ENCODE measurements at places on chromosomes 2 and 18.

DNA sequence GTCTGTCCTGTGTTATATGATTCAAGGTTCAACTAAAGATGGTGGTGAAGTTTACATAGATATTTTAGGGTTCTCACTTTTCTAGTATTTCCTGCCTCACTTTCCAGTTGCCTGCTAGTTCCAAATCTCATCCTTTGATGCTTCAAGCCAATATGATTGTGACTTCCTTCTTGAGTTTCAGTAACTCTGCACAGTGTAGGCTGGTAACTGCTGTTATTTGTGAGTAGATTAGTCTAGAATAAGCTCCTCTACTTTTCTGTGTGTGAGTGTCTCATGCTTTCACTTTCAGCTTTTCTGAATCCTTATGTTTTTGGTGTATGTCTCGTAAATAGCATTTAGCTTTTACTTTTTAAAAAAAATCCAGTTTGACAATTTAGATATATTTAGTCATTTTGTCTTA lies 42.6 kb downstream of the GALNT1 start:
- no peak for DNase-seq

GRCh38 chr2:73268830-73269685 lies 15.2 kb downstream of the FBXO41 start:
- peak; percentile 63 for DNase-seq

- no peak for DNase-seq
Measured at GRCh38 chr2:219570194-219570923, 980 bp downstream of the OBSL1 start.

GRCh38 chr2:112529757-112530156 lies 12.5 kb upstream of the POLR1B start:
- no peak for DNase-seq

DNA sequence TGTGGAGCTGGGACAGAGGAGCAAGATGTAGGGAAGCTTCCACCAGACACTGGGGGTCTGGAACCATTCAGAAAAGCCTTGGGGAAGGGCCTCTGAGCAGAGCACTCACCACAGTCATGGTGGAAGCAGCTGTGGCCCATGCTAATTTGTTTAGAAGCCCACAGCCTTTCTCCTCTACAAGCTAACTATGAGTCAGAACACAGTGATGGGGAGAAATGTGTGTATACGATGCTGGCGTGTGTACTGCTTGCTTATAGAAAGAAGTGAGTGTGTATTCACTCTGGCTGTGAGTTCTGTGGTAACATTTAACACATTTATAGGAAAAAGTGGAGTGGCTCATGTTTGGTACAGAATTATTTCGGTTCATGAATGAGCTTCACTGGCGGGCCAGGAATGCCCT lies 157.0 kb upstream of the ACAA2 start:
- DNase-seq = no peak

DNA sequence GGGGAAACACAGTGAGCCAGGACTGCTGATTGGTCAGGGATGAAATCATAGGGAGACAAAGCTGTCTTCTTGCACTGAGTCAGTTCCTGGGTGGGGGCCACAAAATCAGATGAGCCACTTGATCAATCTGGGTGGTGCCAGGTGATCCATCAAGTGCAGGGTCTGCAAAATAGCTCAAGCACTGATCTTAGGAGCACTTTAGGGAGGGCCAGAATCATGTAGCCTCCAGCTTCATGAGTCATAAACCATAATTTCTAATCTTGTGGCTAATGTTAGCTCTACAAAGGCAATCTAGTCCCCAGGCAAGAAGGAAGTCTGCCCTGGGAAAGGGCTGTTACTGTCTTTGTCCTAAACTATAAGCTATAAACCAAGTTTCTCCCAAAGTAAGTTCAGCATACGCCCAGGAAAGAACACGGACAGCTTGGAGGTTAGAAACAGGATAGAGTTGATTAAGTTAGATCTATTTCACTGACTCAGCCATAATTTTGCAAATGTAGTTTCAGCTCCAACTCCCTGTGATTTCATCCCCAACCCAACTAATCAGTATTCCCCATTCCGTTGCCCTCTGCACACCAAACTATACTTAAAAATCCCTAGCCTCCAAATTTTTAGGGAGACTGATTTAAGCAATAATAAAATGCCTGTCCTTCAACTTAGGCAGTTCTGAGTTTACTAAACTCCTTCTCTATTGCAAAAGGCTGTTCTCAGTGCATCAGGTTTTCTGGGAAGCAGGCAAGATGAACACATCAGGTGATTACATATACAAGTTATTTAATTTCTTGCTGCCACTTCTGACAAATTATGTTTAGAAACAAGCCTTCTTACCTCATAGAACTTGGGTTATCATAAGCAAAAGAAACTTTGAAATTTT lies 226.9 kb upstream of the SPOPL start:
- no peak for DNase-seq

DNA sequence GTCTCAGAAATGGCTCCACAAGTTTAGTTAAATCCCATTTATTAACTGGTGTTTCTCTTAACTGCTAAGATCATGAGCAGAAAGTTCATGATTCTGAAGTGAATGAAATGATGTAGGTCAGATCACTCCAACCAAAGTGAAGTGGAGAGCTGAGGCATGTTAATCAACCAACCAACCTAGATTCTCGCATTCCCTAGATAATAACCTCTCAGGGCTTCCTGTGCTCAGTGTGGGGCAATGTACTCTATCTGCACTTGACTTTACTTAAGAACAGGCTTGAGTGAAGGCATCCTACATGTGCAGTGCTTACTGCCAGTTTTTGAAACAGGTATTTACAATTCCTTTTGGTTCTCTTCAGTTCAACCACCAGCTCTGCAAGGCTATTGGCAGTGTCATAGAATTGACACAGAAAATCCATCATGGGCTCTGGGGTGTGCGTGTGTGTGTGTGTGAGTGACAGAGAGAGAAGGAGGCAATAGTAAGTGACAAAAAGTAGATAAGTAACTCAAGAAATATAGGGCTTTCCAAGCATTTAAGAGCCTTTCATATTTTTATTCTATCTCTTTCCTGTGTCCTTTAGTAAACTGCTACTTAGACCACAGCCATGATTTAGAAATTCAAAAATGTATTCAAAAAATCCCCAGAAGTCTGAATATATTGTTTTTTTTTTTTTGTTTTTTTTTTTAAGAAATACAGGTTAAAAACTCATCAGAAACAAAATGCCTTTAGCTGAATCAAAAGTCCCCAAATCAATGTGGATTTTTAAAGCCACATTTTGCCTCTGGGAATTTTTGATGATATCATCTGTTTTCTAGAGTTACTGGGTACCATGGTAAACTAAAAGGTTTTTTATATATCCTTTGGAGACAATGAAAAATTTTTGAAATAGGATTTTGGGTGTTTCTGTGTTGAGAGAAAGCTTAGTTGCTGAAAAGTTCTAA lies 28.6 kb downstream of the DOCK10 start:
- DNase-seq = no peak

DNA sequence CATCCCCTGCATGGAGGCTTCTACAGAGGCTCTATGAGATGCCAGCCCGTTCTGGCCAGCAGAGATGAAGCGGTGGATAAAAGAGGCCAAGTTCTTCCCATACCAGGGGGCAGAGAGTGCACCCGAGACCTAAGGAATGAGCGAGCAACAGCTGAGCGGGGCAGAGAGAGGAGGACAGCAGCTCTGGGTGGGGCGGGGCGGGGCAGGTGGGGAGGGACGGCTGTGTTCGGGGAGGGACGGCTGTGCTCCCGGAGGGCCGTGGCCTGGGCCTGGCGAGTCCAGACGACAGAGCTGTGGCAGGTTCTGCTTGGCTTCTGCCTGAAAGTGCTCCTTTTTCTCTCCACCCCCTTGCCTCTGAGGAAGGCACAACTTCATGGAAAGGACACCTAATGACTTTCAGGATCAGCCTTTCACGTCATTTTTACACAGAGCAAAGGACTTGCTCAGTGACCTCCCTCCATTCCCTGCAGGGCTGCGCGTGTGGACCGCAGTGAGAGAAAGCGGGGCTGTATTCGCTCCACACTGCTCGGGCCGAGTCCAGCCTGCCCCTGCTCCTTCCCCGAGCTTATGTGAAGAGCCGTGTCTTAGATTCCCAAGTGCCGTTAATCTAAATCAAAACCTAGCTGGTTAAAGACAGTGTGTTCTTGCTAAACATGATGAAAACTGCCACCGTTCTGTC lies 232.9 kb downstream of the HDAC4 start:
- DNase-seq = no peak

DNA sequence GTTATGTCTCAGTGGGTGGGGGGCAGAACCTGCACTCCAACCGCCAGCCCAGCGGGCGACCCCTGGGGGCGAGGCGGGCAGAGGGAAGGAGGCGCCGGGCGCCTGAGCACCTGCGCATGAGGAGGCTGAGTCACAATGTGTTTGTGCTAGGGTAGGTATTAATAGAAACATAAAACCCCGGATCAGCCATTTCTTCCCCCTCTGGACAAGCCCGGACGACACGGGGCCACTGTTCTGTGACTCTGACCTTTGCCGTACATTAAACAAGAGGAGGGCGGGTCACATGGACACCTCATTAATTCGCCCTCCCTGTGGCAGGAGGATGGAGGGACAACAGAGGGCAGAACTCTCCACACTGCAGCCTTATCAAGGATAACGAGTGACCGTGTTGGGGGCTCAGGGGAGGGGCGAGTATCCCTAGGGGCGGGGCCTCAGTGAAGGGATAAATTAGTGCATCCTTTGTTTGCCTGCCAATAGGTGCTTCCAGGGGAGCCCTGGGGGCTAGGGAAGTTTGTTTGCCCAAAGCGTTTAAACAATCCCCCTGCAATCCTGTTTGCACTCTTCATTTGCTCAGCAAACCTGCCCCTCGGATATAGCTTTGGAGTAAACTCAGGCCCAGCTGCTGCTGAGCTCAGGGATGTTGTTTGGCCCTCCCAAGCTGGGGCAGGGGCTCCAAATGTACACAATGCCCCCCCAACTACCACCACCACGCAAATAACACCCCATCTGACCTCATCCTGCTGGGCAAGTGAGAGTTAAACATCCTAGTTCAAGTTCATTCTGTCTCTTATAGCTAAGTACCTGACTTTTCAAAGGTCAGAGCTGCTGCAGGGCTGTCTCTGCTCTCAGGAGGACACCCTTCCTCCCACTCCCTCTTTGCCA lies 171.2 kb upstream of the GLI2 start:
- no peak for DNase-seq

GRCh38 chr18:22765896-22766295 lies 167.2 kb upstream of the RBBP8 start:
- DNase-seq = no peak

DNA sequence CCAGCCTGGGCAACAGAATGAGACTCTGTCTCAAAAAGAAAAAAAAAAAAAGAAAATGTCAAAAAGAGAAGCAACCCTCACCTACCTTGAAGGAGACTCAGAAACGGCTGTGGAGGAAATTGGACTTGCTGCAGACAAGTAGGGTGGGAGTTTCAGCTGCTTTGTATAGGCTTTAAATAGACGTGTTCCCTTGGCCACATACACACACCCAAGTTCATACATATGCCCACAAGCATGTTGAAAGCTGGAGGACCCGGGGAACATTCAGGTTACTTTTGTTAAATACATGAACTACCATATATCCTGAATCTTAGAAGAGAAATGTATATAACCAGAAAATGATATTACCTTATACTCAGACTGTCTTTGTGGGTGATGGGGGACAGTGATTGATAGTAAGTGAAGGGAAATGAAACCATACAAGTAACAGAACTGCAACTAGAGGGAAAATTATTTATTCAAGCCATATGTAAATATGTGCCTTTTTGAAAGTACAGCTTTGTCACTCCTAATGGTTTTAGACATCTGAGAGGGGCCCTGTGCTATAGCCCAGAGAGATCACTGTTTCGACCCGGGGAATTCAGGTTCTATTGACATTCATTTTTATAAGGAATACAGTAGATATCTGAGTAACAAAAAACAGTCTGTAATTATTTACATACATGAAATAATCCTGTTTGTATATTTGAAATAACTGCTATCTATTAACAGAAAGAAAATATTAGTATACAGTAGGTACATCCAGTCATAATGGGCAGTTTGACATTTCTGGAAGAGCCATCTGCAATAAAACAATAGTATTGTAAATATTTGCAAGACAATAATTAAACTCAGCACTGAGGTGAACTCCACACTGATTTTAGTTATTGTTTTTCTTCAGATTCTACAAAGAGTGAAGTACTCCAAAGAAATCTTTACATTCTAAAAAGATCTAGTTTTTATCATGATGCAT lies 48.0 kb upstream of the TGIF1 start:
- DNase-seq = no peak

DNA sequence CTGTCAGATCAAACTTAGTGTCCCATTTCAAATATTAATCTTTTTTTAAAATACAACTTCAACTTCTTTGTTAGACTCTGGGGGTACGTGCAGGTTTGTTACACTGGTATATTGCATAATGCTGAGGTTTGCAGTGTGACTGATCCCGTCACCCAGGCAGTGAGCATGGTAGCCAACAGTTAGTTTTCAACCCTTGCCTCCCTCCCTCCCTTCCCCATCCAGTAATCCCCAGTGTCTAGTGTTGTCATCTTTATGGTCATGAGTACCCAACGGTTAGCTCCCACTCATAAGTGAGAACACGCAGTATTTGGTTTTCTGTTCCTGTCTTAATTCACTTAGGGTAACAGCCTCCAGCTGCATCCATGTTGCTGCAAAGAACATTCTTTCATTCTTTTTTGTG lies 23.9 kb downstream of the NOL10 start:
- DNase-seq = no peak

DNA sequence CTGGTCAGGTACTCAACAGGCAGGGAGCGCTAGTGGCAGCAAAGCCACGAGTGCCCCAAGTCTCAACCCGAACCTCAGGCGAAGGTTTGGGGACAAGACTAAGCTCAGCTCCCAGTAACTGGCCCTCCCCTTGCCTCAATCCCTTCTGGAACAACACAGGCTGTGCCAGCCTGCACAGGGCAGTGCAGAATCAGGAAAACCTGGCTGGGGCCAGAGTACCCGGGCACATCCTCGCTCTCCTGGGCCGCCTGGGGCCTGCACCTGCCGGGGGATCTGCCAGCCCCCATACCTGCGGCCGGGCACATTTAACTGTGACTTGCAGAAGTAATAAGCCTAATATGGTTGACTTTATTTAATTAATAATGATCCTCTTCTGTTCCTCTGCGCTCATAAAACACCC lies 60.6 kb downstream of the GBX2 start:
- no peak for DNase-seq

- no peak for DNase-seq
Measured at GRCh38 chr18:35267809-35268208, 22.2 kb downstream of the ZSCAN30 start.

GRCh38 chr2:32711219-32711618 lies 83.4 kb downstream of the TTC27 start:
- no peak for DNase-seq

DNA sequence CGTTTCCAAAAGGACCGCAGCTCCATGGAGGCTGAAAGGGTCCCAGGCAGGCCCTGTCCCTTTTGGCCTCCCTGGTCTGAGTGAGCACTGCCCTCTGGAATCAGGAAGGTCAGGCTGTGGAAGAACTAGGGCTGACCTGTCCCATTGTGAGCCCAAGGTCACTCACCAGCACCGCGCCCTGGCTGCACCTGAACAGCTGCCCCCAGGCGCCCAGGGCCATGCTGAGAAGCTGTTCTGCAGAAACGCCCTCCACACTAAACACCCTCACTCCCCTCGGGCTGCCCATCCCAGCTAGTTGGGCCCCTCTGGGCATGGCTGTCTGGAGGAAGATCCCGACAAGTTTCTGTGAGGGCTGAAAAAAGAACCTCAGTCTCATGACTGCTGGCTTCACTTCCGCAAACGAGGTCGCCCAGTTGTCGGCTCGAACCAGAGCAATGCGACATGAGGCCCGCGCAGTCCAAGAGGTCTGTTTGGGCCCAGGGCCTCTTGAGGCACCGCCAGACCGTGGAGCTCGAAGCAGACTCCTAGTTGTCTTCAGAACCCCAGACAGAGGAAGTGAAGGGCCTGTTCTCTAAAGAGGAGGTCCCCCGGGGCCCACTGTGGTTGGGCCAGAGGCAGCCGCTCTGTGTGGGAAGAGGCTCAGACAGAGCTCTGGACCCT lies 64.4 kb downstream of the INPP5D start:
- DNase-seq = no peak
